Renal pelvis (tissue), 12 donors: ENCODE measurements at places on chromosomes 2 and 18. TPM values are rescaled to one million over a fixed set of nuclear protein-coding genes. Genes with fewer than 3 reads are reported as not detected.

DNA sequence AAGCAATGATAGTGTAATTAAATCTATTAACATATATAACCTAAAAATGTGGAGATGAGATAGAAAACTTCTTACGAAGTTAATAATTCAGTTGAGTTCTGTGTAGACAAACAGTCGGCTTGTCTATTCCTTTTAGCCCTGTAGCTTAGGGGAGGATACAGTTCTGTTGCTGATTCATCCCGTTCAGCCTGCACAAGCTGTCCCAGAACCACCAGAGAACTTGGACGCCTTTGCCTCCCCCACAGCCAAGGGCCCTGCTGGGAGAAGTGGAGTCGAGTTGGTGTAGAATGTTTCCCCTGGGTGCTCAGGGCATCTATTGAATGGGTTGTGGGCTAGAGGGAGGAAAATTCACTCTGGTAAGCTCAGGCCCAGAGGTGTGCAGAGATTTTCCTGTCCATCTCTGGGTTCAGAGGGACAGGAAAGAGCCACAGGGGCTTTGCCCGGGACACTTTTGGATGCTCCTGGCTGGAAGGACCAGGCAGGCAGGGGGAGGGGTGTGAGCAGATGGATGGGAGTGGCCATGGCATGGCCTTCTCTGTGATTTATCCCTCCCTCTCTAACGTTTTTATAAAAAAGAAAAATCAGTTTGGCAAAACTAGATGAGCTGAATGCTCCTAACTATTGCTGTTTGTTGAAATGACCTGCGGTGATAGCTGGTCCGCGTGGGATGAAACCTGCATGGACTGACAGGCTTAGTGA, 42.8 kb upstream of the GALR1 start:
- no peak for DNase-seq

DNA sequence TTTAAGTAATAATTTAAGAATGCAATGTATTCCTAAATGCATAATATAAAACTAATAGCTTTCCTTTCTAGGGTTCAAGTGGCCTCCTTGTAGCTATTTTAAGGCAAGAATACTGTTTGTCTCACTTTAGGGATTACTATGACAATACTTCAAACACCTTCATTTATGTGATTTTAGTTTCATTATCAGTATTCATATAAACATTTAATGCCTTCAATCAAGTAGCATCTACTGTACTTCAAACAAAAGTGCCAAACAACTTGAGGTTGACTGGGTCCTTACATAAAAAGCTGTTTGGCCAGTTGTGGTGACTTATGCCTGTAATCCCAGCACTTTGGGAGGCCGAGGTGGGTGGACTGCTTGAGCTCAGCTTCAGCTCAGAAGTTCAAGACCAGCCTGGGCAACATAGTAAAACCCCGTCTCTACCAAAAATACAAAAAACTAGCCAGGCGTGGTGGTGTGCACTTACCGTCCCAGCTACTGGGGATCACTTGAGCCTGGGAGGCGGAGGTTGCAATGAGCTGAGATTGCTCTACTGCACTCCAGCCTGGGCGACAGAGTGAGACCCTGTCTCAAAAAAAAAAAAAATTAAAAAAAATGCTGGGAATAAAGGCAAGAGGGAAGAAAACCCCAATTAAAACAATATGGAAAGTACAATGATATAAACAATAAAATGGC, 9.3 kb downstream of the MEX3C start:
- no peak for DNase-seq

GRCh38 chr2:149100739-149101699, 62.5 kb downstream of the LYPD6B start:
- no peak for DNase-seq

DNA sequence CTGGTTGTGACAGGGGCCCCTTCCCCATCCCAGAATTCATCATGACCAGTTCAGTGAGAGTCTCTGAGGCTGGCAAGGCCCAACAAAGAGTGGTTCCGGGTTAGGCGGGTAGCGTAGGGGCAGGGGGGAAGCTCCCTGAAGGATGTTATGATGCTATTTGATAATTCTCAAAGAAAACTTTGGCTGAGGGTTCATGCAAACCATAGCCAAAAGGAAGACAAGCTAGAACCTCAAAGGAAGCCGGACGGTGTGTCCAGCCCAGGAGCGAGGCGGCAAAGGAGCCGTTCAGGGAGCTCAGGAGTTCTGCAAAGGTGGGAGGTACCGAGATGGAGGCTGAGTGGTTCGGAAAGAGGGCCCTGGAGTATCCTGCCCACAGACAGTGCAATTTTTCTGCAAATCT, 226.8 kb upstream of the RAB6C start:
- no peak for DNase-seq

DNA sequence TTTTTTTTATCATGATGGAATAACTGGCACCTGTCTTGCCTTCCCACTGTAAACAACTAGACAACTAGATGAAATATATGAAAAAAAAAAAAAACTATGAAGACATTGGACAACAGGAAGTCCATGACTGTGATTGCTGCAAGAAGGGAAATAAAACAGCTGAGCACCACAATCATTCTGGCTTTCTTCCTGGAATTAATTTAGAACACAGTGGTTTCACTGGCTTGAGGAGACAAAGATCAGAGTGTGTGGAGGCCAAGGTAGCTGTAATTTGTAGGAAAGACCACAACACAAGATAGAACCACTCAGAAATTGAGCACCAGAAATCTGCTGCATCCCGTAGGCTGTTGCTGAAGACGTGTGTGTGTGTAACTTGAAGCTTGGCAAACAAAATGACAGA, 121.1 kb upstream of the PID1 start:
- DNase-seq = no peak

- no peak for DNase-seq
Measured at GRCh38 chr18:8525692-8526091, 83.5 kb upstream of the RAB12 start.

GRCh38 chr18:40283560-40283959, 1671.5 kb upstream of the PIK3C3 start:
- DNase-seq = no peak

GRCh38 chr2:102256874-102257462, 54.4 kb upstream of the IL1RL1 start:
- no peak for DNase-seq

- DNase-seq = no peak
Measured at GRCh38 chr2:60882971-60883753, 1.8 kb downstream of the REL start.

DNA sequence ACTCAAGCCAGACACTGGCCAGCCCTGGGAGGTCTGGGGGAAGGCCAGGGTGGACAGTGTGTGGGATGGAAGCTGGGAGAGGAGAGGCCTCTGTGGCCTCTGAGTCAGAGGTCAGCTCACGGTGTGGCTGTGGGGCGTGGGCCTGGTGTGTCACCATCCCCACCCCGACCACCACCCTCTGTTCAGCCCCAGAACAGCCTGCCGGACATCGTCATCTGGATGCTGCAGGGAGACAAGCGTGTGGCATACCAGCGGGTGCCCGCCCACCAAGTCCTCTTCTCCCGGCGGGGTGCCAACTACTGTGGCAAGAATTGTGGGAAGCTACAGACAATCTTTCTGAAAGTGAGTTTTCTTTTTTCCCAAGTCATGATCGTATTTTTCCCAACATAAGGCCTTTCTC, 110.5 kb downstream of the DYSF start:
- no peak for DNase-seq

DNA sequence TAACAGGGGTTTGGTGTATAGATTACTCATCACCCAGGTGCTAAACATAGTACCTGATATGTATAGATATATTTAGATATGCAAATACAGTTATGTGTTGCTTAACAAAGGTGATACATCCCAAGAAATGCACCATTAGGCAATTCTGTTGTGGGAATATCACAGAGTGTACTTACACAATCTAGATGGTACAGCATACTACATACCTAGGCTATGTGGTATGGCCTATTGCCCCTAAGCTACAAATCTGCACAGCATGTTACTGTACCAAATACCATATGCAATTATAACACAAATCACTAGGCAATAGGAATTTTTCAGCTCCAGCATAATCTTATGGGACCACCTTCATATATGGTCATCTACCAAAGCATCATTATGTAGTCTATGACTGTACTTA, 43.5 kb upstream of the NPAS2 start:
- DNase-seq = no peak

DNA sequence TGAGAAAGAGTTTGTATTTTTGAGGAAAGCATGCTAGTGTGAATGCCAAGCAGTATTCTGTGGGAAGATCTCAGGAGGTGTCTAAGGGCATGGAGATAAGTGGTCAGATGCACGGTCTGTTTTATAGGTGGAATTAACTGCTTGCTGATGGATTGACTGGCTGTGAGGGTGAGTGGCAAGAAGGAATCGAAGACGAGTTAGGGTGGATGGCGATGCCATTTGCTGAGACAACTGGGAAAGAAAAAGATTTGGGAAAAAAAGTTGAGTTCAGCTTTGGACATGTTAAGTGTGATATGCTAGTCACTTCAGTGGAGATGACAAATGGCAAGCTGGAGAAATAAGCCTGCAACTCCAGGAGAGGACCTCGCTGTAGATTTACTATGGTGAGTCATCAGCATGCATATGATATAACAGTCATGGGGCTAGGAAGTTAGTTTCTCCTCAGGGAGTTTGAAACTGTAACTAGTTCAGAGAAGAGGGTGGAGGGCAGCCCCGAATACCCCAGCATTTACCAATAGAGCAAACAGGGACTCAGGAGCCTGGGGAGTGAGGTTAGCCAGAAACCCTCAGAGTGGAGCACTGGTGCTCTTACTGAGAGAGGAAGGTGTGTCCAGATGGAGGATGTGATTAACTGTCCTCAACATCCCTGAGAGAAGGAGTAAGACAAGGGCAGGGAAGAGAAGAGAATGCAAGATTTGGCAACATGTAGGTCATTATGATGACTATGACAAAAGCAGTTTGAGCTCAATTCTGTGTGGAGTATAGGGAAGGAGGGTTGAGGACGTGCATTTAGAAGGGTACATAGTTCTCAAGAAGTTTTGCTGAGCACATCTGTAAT, 2.0 kb upstream of the HK2 start:
- DNase-seq = no peak

GRCh38 chr2:225693259-225693658, 293.7 kb downstream of the NYAP2 start:
- no peak for DNase-seq

- DNase-seq = no peak
Measured at GRCh38 chr2:14675489-14675888, 43.0 kb downstream of the LRATD1 start.

GRCh38 chr2:206480161-206480560, 36.8 kb downstream of the ADAM23 start:
- peak; percentile 8 for DNase-seq

DNA sequence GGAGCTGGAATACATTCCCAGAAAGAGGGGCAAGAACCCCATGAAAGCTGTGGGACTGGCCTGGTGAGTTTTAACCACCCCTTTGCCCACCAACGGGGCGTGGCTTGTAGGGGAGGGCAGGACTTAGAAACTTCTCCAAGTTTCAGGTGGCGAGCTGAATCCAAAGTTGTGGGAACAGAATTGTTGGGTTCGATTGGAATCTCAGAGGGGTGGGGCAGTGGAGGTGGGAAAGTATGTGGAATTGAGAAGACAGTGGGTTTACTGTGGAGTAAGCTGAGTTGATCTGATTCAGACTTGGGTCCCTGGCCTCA, 1.1 kb downstream of the PNKD start:
- no peak for DNase-seq

DNA sequence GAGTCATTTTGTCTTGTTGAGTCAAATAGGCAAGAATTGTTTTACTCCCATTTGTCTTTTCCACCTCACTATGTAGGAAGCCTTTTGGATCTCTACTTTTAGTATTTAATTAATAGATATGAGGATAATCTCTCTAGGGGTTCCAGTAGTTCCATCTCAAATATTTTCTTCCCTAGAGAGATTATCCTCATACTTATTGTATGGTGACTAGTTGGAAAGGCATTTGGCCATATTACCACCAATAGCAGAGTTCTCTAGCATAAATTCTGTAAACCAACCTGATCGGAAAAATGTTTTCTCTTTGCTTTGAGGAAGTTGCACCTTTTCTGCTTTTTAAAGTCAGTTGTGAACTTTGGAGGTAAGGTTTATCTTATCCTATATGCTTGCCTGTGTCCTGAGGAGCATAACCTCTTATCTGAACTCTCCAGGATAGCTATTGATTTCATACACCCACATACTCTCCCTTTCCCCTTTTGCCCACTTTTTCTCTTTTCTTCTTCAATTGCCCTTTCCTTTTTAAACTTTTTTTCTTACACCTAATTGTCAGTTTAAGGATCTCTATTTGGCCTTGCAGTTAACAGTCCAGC, 100.8 kb downstream of the GALNT1 start:
- no peak for DNase-seq

DNA sequence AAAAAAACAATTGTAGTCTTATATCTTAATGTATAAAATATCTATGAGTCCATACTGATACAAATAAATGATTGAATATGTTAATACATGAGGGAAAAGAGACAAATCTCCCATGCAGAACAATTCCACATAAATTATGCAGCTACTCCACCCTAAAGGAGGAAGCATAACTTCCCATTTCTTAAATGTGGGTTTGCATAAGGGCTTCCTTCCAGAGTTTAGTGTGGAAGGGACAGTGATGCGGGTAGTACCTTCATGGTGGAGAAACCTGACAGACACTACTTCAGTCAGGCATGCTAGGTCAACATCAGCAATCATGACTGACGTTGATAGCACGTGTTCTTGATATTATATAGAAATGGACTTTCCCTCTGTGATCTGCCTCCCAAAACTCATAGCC, 146.9 kb upstream of the STON1 start:
- no peak for DNase-seq

DNA sequence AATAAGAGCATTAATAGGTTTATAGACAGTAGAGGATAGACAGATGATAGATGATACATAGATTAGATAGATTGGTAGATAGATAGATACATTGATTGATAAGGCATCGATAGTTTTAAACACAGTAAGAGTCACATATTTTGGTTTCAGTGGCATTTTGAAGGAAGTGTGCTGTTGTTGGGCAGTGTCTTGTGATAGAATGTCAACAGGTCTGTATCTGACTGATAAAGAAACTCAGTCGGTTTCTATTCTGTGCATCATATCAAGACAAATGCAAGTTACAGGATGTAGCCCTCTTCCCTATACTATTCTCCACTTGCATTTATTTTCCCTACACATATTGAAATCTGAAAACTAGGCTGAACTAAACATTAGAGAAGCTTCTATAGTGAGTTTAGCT, 1229.0 kb upstream of the ZEB2 start:
- no peak for DNase-seq

Gene STARD7
- polyA plus RNA-seq = 142 TPM

Gene C2orf78
- polyA plus RNA-seq = not detected

Gene SPDYA
- polyA plus RNA-seq = 3.1 TPM

Gene ITM2C
- polyA plus RNA-seq = 1,059 TPM

Gene RASGRP3
- 15.2 TPM for polyA plus RNA-seq

Gene ALPG
- not detected for polyA plus RNA-seq

Gene LRP1B
- polyA plus RNA-seq = 0.55 TPM

Gene CHRNG
- polyA plus RNA-seq = 0.87 TPM
